ENCODE measurements at places on chromosomes 7 and 10.

- DNase-seq = no peak
These were observed 80.4 kb downstream of the VIPR2 start for GRCh38 chr7:159064121-159064815.

DNA sequence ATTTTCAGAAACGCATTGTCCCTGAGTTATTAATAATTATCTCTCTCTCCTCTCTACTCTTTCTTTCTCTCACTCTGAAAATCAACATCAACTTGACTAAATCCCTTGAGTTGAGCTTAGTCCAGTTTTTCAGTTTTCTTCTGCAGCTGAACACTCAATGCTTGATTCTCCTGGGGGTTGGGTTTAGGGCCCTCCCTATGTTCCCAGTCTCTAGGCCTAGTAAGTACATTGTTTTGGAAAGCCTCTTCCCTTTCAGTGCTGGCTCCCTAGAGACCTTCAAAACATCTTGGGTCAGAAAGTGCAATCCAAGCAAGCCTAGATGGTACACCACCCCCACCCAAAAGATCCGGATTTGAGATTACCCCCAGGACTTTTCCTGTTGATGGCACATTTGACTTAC, 488.5 kb downstream of the LRMDA start:
- no peak for DNase-seq

- DNase-seq = no peak
These were observed 21.8 kb downstream of the SLC35G1 start for GRCh38 chr10:93915598-93915997.

- peak; percentile 26 for DNase-seq
These were observed 297.8 kb downstream of the RPS24 start for GRCh38 chr10:78331391-78331922.

- no peak for DNase-seq
These were observed 22.5 kb upstream of the TIAL1 start for GRCh38 chr10:119619215-119619614.

All from thoracic aorta (tissue), 2 donors.